ENCODE measurements at places on chromosomes 1 and 21.
A peak's percentile ranks its signal among the peaks of the same experiment; 100 is the strongest.

- DNase-seq: no peak
These were observed 14.1 kb upstream of the NUF2 start for GRCh38 chr1:163307479-163308171.

- peak; percentile 59 for DNase-seq
These were observed 64.8 kb downstream of the SYF2 start for GRCh38 chr1:25167269-25168192.

GRCh38 chr21:36005018-36005417, 55.3 kb downstream of the SETD4 start:
- DNase-seq: no peak

GRCh38 chr21:42539931-42540343, 26.3 kb downstream of the SLC37A1 start:
- no peak for DNase-seq

GRCh38 chr1:205451202-205451601, 4.6 kb downstream of the BLACAT1 start:
- no peak for DNase-seq

GRCh38 chr1:4394366-4394765, 260.0 kb upstream of the AJAP1 start:
- peak; percentile 39 for DNase-seq

GRCh38 chr1:1960480-1961196, 41.6 kb upstream of the TMEM52 start:
- DNase-seq: no peak

DNA sequence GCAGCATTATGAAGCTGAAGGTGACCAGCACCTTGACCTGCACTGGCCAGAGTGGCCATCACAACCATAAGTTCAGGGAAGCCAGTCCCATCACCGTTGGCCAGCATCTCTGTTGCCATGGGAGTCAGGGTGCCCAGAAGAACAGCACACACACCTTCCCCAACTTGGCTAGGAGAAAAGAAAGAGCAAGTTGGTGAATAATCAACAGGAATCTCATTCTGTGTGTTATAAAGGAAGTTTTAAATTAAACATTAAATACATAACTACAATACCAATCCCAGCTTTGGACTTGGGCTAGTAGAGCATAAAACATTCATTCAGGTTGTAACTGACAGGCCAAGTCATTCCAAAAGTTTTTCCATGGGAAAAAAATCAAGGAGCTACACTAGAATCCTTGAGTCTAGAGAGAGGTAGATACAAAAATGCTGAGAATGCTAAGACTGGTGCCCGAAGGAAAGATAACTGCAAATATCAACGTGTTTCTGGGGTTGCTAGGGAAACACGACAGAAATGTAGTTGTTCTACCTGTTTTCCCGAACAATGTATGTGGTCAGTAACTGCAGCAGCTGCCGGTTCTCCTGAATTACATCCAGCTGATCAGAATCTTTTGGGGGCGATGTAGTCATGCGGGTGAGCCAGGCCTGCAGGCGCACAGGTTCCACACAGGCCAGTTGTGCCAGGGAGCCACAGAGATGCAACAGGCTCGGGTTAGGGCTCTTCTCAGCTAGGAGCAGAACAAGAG, 45.6 kb downstream of the UBR4 start:
- DNase-seq: no peak

- DNase-seq: no peak
These were observed 66.2 kb downstream of the GLIS1 start for GRCh38 chr1:53672785-53673184.

- DNase-seq: no peak
These were observed 7.5 kb upstream of the CTPS1 start for GRCh38 chr1:40971966-40972365.

GRCh38 chr1:223259462-223259861, 104.5 kb downstream of the SUSD4 start:
- DNase-seq: no peak

GRCh38 chr1:98940722-98941079, 64.0 kb downstream of the PLPPR5 start:
- no peak for DNase-seq

DNA sequence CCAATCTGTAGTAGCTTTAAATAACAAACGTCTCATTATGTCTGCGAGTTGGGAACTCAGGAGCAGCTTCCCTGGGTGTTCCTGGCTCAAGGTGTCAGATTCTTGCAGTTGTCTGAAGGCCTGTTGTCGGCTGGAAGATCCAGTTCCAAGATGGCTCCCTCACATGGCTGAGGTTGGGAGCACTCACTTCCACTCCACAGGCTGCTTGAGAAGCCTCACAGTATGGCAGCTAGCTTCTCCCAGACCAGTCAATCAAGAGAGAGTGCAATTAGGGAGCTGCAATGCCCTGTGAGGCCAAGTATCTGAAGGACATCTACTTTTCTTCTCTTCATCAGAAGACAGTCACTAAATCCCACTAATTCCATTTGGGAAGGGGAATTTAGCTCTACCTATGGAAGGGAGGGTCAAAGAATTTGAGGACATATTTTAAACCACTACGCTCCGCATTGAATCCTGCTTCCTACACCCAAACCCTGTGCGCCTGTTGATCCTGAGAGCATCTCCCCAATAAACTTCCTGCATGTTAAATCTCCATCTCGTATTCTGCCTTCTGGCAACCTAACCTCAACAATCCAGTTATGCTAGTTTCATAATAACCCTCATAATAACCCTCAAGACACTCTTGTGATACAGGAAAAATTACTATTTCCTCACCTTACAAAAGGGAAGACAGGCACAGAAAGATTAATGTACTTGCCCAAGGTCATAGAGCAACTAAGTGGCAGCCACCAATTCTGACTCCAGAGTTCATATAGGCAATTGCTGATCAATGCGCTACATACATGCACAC, 3.6 kb upstream of the VPS26C start:
- no peak for DNase-seq

DNA sequence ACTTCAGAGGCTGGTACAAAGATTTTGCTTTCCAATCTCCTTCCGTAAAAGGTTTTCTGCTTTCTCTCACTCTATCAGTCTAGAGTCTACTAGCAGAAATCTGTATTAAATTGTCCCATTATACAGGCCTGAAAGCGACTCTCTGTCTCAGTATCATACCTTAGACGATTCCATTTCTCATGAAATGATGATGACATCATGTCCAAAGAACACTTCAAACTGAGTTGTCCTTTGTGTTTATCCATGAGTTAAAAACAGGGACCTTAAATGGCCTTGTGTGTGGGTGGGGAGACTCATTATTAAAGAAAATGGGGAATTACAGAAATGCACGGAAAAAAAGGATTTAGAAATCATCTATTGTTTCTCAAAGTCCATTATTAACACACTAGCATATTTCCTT, 21.0 kb upstream of the SLC44A3 start:
- no peak for DNase-seq

DNA sequence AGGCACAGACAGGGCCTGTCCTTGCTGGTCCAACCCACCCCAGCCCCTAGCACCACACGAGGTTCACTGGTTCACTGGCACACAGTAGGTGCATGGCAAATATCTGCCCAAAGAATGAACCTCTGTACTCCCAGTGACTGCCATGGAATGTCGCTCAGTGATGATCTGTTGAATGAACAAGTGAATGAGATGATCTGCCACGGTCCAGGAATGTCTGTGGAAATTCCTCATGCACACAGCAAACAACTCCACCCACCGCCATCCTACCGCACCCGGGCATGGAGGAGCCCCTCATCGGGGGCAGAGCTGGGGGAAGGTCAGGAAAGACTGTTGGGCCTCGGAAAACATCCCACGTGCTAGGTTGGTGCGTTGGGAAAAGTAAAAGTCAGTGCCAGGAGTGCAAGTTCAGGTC, 1.7 kb downstream of the HSPG2 start:
- DNase-seq: no peak

- peak; percentile 43 for DNase-seq
These were observed 125.7 kb upstream of the TMPRSS15 start for GRCh38 chr21:18529254-18529653.

DNA sequence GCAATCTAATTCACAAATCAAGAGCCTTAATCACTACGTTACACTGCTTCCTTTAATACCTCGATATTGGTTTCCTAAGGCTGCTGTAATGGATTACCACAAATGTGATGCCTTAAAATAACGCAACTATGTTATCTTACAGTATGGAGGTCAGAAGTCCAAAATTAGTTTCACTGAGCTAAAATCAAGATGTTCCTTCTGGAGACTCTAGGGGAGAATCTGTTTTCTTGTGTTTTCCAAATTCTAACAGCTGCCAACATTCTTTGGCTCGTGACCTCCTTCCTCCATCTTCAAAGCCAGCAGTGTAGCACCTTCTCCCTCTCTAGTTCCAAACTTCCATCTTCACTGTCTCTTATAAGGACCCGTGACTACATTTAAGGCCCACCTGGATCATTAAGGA, 335.0 kb upstream of the NFIA start:
- DNase-seq: no peak

- no peak for DNase-seq
These were observed 18.5 kb upstream of the FAM89A start for GRCh38 chr1:231058416-231059109.

DNA sequence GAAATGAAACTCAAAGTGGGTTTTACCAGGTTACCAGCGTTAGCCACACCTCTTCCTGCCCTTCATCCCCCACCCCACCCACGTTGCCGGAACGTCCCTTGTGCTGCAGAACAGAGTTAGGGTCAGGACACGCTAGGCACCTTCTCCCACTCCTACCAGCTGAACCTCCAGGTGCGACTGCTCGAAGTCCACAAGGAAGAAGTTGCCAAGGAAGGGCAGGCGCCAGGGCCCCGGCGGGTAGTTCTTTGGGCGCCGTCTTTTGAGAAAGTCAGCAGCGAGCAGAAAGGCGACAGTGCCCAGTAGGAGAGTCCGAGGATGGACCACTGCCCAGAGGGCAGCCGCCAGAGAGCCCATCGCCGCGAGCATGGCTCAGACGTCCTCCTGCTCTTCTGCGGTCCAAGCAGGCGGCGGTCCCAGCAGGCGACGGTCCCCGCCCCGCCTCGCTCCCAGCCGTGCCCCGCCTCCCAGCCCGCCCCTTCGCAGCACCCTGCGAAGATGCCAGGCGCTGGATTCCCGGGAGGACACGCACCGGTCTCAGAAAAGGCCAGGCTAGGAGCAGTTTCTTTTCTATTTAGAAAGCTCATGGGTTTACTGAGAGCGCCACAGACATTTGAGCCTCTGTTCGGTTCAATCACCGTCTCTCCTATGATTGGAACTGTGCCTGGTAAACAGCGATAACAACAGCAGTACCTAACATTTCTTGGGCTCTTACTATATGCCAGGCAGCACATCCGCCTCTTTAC, at the start of gene CYP2J2:
CYP2J2 (minus strand) TSS at position 393 of the 743 bp plus-strand sequence; CDS start at position 366, 27 bp downstream.
- peak; percentile 89 for DNase-seq

DNA sequence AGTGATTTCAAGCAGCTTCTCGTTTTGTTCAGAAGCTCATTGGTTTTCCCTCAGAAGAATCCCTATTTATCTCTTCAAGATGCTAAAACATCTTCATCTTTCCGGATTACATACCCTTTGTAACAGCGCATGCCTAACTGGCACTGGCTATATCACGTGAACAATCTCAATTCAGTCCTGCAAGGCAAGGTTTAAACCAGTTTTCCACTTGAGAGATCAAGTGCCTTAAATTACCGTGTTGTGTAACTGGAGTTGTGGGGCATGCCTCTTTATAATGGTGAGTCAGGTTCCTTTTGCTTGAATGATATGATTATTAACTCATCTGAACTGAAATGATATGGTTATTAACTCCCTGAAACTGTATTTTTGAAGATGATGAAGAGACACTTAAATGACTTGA, 11.0 kb upstream of the ZFP69B start:
- DNase-seq: no peak

GRCh38 chr1:69433073-69433472, 134.6 kb upstream of the LRRC7 start:
- DNase-seq: no peak

- no peak for DNase-seq
These were observed 82.0 kb downstream of the KCNK1 start for GRCh38 chr1:233695901-233696300.

GRCh38 chr21:28795251-28795650, 197.4 kb downstream of the LTN1 start:
- no peak for DNase-seq

GRCh38 chr1:228299211-228299610, 91.4 kb downstream of the OBSCN start:
- DNase-seq: no peak

GRCh38 chr1:174445817-174446216, 1.9 kb upstream of the GPR52 start:
- DNase-seq: peak; percentile 43

- no peak for DNase-seq
These were observed 536.6 kb upstream of the NR5A2 start for GRCh38 chr1:199490769-199491527.

- DNase-seq: no peak
These were observed 209.2 kb upstream of the ESRRG start for GRCh38 chr1:216932424-216932823.

- peak; percentile 56 for DNase-seq
These were observed 28.4 kb downstream of the JUN start for GRCh38 chr1:58755468-58755872.

GRCh38 chr1:63701187-63701586, 72.6 kb upstream of the ROR1 start:
- DNase-seq: no peak

GRCh38 chr1:243179720-243180119, 75.4 kb downstream of the CEP170 start:
- no peak for DNase-seq

DNA sequence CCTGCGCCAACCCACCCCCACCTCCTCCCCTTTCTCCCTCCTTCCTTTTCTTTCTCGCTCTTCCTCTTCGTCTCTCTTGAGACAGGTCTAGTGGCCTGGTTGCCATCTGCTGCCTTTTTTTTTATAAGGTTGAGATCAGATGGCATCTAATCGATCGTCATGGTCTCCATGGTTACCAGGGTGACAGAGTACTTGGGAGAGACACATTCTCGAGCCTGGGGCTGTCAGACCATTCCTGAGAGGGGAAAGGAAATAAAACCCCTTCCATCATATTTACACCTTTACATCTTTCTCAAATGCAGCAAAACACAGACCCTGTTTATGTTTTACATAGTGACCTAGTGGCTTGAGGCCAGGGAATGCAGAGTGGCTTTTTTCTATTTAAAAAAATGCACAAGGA, 53.5 kb upstream of the SLC22A15 start:
- DNase-seq: no peak

- peak; percentile 93 for DNase-seq
These were observed at the start of gene GPATCH3 for GRCh38 chr1:26900001-26900814. Gene GPATCH3, minus strand, starts transcription at chr1:26900467. Its CDS starts 25 bp downstream, at chr1:26900442.

GRCh38 chr1:214102907-214103306, 115.1 kb downstream of the PROX1 start:
- DNase-seq: no peak

DNA sequence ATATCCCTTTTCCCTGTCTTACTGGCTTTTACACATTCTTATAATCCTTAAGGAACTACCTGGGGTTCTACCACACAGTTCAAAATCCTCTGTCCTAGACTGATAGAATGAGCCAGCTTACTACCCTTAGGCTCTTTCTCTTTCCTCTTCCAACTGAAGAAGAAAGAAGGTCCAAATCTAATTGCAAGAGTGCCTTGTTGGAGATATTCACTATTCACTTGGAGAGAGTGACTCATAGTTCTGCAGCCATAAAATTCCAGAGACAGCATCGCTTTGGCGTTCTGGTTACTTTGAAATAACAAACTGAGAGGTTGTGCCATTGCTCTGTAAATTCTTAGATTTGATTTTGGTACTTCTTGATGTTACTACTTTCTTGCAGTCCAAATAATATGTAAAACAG, 4.2 kb downstream of the CADM3 start:
- DNase-seq: no peak

- no peak for DNase-seq
These were observed 104.1 kb downstream of the DTL start for GRCh38 chr1:212139526-212140135.

GRCh38 chr1:71787699-71788098, 494.6 kb downstream of the NEGR1 start:
- no peak for DNase-seq

Measured in Ammon's horn (tissue), 1 donor.